Esophagus squamous epithelium (tissue), 5 donors: ENCODE measurements at places on chromosomes 11 and 22. TPM values are rescaled to one million over a fixed set of nuclear protein-coding genes. Genes with fewer than 3 reads are reported as not detected.

DNA sequence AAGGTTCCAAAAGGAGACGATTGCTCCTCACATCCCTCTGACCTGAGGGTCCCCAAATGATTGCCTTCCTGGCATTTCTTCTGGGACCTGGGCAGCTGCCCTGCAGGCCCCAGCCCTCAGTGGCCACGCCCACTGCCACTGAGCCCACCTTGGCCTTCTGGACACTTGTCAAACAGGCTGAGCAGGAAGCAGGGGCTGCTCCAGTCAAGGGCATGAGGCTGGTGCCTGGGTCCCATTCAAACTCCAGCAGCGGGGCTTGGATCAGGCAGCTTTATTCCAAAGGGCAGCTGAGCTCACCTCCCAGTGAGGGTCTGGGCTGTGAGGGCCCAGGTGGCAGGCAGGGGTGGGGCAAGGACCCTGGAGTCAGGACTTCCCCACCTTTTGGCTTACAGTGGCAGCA lies 13.6 kb downstream of the KCTD17 start:
- H3K4me3 ChIP-seq = no peak overlapping the region
- H3K36me3 ChIP-seq = peaks cover 4% of the 10 kb centered on the region
- H3K27ac ChIP-seq = no peak overlapping the region

DMC1 gene
- total RNA-seq = not detected

CCT8L2 gene
- total RNA-seq = not detected

GRCh38 chr11:67285541-67286498 lies 3.3 kb upstream of the ANKRD13D start:
- DNase-seq = no peak
- peaks cover 68% of the 10 kb centered on the region for H3K4me1 ChIP-seq
- peaks cover 52% of the 10 kb centered on the region for H3K36me3 ChIP-seq
- H3K27me3 ChIP-seq = no peaks in the 10 kb centered on the region
- no peak overlapping the region for H3K4me3 ChIP-seq

HTR3B gene
- total RNA-seq = 0.15 TPM

SERPIND1 gene
- 0.38 TPM for total RNA-seq

BTBD18 gene
- total RNA-seq = not detected

- H3K4me1 ChIP-seq = no peaks in the 10 kb centered on the region
- no peak overlapping the region for H3K27ac ChIP-seq
- H3K27me3 ChIP-seq = no peaks in the 10 kb centered on the region
- no peak overlapping the region for H3K4me3 ChIP-seq
These were observed 50.9 kb upstream of the WNT11 start for GRCh38 chr11:76257074-76257719.

PNPLA3 gene
- total RNA-seq = 1.7 TPM

GRCh38 chr11:46456269-46457001 lies 64.9 kb upstream of the CHRM4 start:
- no peak overlapping the region for H3K27ac ChIP-seq
- no peak overlapping the region for H3K4me3 ChIP-seq
- H3K4me1 ChIP-seq = peaks cover 4% of the 10 kb centered on the region
- no peaks in the 10 kb centered on the region for H3K27me3 ChIP-seq
- DNase-seq = no peak
- no peaks in the 10 kb centered on the region for H3K36me3 ChIP-seq

- peaks cover 19% of the 10 kb centered on the region for H3K4me1 ChIP-seq
- DNase-seq = no peak
- H3K4me3 ChIP-seq = peak overlapping the region; percentile 56
- H3K27ac ChIP-seq = peak overlapping the region; percentile 77
- no peaks in the 10 kb centered on the region for H3K36me3 ChIP-seq
These were observed 580 bp downstream of the DTX4 start for GRCh38 chr11:59172345-59173079.

DNA sequence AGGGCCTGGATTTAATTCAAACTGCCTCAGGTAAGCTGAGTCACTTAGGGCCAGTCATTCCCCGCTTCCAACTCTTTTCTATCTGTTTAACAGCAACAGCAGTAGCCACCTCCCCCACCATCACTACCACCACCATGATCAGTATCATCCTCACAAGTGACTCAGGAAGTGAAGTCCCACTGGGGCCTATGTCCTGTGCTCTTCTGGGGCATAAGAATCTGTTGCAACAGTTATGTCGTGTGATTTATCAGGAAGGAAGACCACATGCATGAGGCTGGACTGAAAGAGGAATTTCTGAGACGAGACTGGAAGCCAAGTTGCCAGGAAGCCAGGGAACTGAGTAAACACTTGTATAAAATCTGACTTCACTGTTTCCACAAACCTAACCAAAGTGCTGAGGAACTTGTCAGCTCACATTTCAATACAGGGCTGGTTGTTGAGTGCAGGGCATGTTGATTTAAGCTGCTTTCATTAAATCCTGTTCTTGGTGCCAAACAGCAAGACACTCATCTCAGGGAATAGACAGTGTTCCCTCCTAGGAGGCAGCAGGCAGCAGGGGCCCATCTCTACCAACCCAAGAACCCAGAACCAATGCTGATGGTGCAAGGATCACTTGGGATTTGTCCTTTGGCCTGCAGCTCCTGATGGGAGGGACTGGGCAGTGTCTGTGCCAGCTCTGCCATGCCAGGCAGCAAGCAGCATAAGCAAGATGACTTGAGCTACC lies 226.7 kb upstream of the NARS2 start:
- H3K4me1 ChIP-seq = peaks cover 45% of the 10 kb centered on the region
- peak overlapping the region; percentile 55 for H3K27ac ChIP-seq
- no peak overlapping the region for H3K4me3 ChIP-seq
- H3K36me3 ChIP-seq = no peaks in the 10 kb centered on the region

DNA sequence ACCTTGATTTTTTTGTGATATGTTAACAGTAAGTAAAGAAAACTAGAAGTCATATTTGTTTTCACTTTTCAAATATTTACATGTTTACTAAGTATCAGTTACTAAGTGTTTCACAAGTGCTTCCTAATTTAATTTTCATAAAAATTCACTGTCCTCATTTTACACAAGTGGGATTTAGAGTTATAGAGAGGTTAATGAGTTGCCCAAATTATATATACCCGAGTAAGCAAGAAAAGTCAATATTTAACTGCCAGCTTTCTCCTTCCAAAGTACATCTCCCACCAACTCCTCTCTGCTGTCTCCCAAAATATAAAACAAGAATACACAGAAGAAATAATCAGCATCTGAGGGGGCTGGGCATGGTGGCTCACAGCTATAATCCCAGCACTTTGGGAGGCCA lies 896.7 kb upstream of the ANO3 start:
- no peak for DNase-seq
- no peak overlapping the region for H3K27ac ChIP-seq
- no peaks in the 10 kb centered on the region for H3K27me3 ChIP-seq
- H3K4me1 ChIP-seq = no peaks in the 10 kb centered on the region
- H3K36me3 ChIP-seq = no peaks in the 10 kb centered on the region
- no peak overlapping the region for H3K4me3 ChIP-seq

GRCh38 chr11:132126973-132127899 lies 756.8 kb downstream of the NTM start:
- H3K36me3 ChIP-seq = no peaks in the 10 kb centered on the region
- H3K27me3 ChIP-seq = no peaks in the 10 kb centered on the region
- H3K4me1 ChIP-seq = peaks cover 19% of the 10 kb centered on the region
- H3K27ac ChIP-seq = no peak overlapping the region
- peak overlapping the region; percentile 58 for H3K4me3 ChIP-seq
